ENCODE measurements at places on chromosomes 6 and 20. TPM values are rescaled to one million over a fixed set of nuclear protein-coding genes. Genes with fewer than 3 reads are reported as not detected.

The RBBP9 gene
- 16.2 TPM for total RNA-seq

The OPN5 gene
- total RNA-seq: not detected

The DAAM2 gene
- total RNA-seq: 0.16 TPM

The ACTL10 gene
- total RNA-seq: 3.4 TPM

The CRYBG1 gene
- total RNA-seq: 64.1 TPM

The SLC17A9 gene
- 0.34 TPM for total RNA-seq

The COL10A1 gene
- 0.08 TPM for total RNA-seq

The MLN gene
- total RNA-seq: not detected

Measured in hair follicular keratinocyte (primary cell).